ENCODE measurements at places on chromosomes 7 and 10.

DNA sequence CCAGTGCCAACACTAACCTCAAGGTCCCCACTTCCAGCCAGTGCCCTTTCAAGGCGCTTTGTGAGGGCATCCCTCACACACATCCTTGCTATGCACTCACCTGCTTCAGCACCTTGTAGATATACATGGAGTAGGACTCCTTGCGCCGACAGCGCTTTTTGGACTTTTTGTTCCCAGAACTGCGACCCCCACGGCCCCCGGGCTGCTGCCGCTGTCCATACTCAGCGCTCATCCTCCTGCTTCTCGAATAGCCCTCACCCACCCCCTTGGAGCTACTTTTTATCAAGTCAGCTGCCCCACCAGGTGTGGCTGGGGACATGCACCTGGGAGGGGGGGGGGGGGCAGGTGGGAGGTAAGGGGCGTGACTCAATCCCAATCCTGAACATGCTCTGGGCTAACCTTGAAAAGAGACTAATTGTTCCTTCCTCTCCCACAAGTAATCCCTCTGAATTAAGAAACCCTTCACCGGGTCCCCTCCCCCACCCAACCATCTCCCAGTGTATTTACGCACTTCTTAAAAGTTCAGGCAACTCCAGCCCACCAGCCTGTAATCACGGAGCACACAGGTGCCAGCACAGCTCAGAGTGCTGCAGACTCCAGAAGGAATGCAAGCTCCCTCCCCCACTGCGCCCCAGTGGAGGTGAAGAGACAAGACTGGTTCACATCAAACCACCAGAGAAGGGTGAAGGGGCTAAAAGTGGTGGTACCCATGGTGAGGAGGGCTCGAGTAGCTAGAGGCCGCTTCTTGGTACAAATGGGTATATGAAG lies at the start of gene H2BK1:
Gene H2BK1 (minus strand): TSS at position 402 of the 768 bp plus-strand sequence. CDS start 170 bp downstream, at position 232.
- no peak for DNase-seq

- no peak for DNase-seq
Measured at GRCh38 chr10:113302062-113302461, 250.8 kb upstream of the HABP2 start.

- no peak for DNase-seq
Measured at GRCh38 chr7:120168066-120168465, 104.9 kb upstream of the KCND2 start.

- DNase-seq = no peak
Measured at GRCh38 chr10:15486404-15486803, 115.3 kb upstream of the FAM171A1 start.

- no peak for DNase-seq
Measured at GRCh38 chr10:26446258-26446657, 8.1 kb downstream of the APBB1IP start.

DNA sequence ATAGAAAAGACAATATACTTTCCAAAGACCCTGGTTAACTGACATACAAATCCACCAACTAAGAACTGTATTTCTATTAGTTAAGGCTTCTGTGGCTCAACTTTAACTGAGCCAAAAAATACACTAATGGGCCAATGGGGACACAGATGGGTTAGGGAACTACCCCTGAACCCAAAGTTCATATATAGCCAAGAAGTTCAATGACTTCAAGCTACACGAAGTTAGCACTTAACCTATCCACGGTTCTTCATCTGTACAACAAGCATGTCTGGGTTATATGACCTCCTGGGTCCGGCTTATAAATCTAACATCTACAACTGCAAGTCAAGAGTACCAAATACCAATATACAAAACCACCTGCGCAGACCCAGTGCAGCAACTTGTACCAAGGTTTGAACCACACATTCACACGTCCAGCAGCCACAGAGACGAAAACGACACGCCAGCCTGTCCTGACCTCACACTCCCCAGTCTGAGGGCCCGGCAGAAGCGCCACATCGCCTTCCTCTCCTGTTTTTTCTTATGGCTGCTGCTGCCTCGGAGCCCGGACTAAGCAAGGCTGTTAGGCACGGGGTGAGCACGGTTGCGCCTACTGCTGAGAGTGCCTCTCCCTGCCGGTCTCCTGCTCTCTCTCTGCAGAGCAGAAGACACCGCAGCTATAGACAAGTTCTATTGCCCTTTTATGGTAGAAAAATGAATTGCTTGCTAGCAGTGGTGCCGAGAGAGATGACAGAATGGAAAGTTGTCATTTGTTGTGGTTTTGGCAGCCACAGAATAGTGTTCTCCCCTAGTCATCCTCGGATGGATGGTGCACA lies 86.3 kb downstream of the RNF216 start:
- DNase-seq = no peak

GRCh38 chr7:92137557-92137956 lies 3.3 kb upstream of the CYP51A1 start:
- no peak for DNase-seq

DNA sequence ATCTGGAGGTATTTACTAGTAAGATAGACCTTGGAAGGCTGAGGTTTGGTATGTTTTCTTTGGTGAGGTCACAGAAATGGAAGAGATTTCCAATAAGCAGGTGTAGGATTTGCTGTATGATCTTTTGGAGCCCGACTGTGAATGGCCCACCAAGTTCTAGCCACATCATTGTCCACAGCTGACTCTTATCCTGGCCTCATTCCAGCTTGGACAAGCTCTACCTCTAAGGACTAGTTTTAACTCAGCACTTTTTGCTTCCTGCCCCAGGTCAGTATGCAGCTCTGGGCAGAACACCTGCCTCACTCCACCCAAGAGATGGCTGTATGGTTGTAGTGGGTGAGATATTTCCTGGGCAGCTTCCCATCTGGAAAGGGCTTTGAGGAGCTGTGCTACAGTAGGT lies 6.1 kb upstream of the CPA4 start:
- no peak for DNase-seq

- DNase-seq = no peak
Measured at GRCh38 chr10:35307297-35307696, 29.0 kb upstream of the CCNY start.

DNA sequence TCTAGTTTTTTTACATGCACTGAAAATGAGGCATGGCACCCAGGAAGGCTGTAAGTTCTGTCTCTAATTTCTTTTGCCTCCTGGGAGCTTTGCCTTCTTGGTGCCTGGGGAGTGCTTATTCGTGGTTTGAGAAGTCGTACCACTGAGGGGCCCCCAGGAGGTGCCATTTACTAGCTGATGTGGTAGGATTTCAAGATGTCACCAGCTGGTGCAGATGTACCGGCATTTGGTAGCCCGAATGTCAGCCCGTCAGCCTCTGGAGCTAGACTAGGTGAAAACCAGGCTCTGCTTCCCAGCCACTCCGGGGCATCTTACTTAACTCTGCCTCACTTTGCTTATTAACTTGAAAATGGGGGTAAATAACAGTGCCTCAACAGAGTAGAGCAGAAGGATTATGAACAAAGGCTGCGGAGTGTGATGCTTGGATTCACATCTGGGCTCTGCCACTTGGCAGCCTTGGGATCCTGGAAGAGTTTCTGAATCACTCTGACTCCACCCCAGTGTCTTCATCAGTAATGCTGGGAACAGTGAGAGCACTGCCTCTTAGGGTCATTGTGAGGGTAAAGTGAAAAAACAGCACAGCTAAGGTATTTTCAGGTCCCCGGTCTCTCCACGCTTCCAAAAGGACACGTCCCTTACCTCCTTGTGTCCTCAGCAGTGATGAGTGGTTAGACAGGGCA lies 31.4 kb upstream of the BTBD16 start:
- DNase-seq = no peak

DNA sequence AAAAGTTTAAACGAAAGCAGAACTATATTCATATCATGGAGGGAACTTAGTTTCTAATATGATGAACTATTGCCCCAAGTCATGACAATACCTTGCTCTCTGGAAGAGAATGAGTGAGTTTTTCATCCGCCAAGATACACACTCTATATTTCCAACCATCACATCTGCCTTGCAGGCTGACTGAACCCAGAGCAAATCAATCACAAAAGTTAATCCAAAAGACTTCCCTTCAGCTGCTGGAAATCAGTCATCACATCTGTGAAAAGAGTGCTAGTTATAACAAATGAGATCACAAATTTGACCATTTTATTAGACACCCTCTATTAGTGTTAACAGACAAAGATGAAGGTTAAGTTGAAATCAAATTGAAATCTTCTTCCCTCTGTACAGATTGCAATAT lies 261.7 kb upstream of the PRKCQ start:
- no peak for DNase-seq

- no peak for DNase-seq
Measured at GRCh38 chr7:141709749-141710148, 1.6 kb downstream of the WEE2 start.

GRCh38 chr10:132856869-132857524 lies 71.0 kb upstream of the NKX6-2 start:
- no peak for DNase-seq

- no peak for DNase-seq
Measured at GRCh38 chr7:29214816-29215215, 20.2 kb downstream of the CHN2 start.

DNA sequence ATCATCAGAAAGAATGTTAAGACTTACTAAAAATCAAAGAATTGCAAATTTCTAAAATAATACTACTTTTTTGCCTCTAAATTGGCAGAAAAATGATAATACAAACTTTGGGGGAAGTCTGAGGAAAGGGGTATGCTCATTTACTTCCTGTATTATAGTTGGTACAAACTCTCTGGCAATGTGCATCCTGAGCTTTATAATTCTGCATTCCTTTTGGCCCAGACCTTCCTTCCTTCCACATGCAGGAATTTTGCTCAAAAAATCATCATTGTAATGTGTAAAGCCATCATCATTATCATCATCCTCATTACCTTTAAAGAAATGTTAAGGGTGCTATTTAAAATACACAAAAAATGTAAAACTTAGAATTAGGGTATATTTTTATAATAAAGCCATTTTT lies 148.5 kb downstream of the ZNF438 start:
- DNase-seq = no peak

- DNase-seq = no peak
Measured at GRCh38 chr10:128017822-128018221, 108.4 kb downstream of the MKI67 start.

All from esophagus squamous epithelium (tissue), 5 donors.